Right renal pelvis (tissue), 4 donors: ENCODE measurements at places on chromosomes 6 and 20. TPM values are rescaled to one million over a fixed set of nuclear protein-coding genes. Genes with fewer than 3 reads are reported as not detected.

The SLC35D3 gene
- polyA plus RNA-seq = 0.14 TPM

DNA sequence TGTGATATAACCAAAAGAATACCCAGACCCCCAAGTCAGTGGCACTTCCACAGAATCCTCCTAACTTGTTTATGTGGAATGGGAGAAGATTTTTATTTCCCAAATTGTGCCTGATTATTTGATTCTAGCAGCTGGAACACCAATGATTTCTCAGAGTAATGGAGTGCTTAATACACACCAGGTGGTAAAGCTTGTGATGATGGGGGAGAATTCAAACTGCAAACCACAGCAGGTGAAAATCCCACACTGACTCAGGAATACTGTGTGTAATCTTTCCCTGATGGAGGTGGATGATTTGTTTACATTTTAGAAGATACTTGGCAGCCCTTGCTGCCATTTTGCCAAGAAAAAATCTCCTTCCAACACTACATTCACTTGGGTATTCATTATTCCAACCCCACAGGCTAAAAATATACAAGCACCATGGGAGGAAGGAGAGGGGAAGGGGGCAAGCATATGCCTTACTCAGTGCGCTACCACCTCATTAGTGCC, 212.7 kb upstream of the PLN start:
- no peak for DNase-seq

- DNase-seq = no peak
Observed at GRCh38 chr6:167543602-167544497, 219.0 kb downstream of the TTLL2 start.

DNA sequence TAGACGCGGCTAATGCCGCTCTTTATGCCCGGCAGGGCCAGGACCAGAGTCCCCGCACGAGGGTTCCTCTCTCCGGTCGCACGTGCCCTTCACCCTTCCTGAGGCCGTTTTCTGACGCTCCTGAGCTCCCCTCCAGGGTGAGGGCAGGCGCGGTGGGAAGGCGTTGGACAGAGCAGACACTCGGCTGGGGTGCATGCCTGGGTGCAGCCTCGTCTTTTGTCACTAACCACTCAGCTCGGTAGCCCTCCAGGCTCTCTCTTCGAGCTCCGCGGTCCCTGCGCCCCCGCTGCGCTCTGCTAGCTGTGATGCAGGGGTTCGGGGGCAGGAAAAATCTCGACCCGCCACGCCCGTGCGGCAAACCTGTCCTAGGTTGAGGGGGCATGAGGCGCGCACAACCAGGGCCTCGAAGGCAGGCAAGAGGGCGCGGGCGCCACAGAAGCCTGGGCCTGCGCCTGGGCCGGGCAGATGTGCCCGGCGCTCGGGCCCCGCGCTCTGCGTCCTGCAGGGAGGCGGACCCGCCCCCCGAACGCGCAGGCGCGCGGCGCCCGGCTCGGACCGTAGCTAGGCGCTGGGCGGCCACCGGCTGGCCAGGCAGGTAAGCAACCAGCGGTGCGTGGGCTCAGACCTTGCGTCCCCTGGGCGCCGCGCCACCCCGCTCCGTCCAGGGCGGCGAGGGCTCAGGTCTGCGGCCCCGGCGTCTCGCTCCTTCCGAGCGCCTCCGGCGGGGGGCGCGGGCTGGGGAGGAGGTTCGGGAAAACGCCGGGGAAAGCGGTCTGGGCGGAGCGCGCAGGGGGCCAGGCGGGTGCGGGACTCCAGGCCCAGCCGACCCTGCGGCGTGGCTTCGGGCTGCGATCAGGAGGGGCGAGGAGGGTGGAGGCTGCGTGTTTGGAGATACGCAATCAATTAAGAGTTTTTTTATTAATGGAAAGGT, at the start of gene L3MBTL1:
Gene L3MBTL1 (plus strand): TSS at position 548 of the 931 bp plus-strand sequence. CDS start 5,807 bp downstream, outside the sequence.
- DNase-seq = no peak

DNA sequence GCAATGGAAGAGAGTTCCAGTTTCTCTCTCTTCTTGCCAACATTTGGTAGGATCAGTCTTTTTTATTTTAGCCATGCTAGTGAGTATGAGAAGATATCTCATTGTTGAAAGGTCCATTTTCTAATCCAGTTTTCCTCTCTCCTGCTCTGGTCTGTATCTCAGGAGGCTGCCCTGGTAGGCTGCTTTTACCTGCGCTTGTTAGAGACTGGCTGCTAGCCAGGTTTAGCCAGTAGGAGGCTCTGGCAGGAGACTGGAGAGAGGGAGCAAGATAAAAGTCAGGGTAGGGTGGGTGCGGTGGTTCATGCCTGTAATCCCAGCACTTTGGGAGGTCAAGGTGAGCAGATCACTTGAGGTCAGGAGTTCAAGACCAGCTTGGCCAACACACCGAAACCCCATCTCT, 68.6 kb upstream of the FOXP4 start:
- no peak for DNase-seq

GRCh38 chr6:32799168-32799567, 17.6 kb downstream of the HLA-DOB start:
- no peak for DNase-seq

The ZNF512B gene
- 25.6 TPM for polyA plus RNA-seq

The ADGRB3 gene
- polyA plus RNA-seq = 4.2 TPM

The CDC5L gene
- polyA plus RNA-seq = 37.4 TPM

GRCh38 chr6:119960036-119960435, 610.5 kb upstream of the MAN1A1 start:
- DNase-seq = no peak

GRCh38 chr6:37207903-37208456, 38.0 kb downstream of the PIM1 start:
- no peak for DNase-seq

The EIF2S2 gene
- polyA plus RNA-seq = 50.8 TPM
